ENCODE measurements at places on chromosomes 1 and 21.

- DNase-seq, result no peak
These were observed 1.2 kb upstream of the CD1D start for GRCh38 chr1:158179301-158180041.

GRCh38 chr1:39711104-39711965 is 20.1 kb upstream of the HPCAL4 start:
- no peak for DNase-seq

GRCh38 chr21:44648557-44649311 is 2.5 kb downstream of the KRTAP10-11 start:
- DNase-seq, result no peak

DNA sequence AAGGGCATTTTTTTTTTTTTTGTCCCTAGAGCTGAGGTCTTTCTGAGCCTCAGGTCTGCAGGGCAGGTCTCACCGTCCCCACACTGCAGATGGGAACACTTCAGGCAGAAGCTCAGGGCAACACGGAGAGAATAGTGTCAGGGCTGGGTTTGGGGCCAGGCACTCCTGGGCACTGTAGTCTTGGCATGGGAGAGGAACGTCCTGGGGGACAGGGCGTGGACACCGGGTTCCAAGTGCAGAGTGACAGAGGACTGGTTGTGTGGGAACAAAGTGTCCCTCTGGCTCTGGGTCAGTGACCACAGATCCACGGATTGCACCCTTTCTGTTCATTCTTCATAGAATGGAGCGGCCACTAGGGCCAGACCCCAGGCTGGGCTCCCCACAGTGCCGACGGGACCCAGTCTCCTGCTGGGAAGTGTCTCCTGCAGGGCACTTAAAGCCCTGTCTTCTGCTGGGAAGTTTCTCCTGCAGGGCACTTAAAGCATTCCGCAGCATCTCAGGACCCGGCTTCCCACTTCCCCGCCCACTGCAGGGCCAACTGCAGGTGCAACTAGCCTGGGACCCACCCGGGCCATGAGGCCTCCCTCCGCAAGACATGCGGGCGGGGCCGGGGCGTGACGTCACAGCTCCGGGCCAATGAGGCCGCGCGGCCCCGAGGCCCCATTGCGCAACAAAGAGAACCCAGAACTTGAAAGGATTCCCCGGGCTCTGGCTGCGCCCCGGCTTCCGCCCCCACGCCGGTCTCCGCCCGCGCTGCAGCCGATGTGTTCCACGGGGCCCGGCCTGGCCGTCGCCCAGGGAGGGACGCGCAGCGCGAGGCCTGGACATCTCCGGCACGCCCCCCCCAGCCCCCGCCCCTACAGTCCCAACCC is 1.2 kb downstream of the GPR153 start:
- DNase-seq, result peak; percentile 49

DNA sequence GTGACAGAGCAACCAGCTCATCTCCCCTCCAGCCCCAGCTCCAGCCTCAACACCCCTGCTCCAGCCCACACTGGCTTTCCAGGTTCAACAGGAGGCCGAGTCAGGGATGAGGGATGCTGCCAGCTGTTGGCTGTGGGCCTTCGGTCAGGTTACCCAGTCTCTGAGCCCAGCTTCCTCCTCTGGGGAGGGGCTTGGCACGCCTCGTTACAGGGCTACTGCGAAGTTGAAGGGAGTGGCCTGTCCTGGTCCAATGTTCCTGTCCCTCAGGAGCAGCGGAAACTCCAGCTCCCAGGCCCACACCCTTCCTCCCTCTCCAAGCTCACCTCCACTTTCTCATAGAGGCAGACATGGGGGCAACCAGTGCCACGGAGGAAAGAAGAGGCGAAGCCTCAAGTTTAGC is 15.1 kb upstream of the TAS1R2 start:
- DNase-seq, result no peak

- DNase-seq, result no peak
These were observed 47.1 kb upstream of the ETS2 start for GRCh38 chr21:38758501-38759214.

GRCh38 chr1:70361727-70362398 is 7.3 kb upstream of the ANKRD13C start:
- DNase-seq, result no peak

- no peak for DNase-seq
These were observed 12.9 kb downstream of the PLEKHM2 start for GRCh38 chr1:15696956-15697521.

GRCh38 chr1:155313261-155313660 is 4.6 kb downstream of the FDPS start:
- no peak for DNase-seq

DNA sequence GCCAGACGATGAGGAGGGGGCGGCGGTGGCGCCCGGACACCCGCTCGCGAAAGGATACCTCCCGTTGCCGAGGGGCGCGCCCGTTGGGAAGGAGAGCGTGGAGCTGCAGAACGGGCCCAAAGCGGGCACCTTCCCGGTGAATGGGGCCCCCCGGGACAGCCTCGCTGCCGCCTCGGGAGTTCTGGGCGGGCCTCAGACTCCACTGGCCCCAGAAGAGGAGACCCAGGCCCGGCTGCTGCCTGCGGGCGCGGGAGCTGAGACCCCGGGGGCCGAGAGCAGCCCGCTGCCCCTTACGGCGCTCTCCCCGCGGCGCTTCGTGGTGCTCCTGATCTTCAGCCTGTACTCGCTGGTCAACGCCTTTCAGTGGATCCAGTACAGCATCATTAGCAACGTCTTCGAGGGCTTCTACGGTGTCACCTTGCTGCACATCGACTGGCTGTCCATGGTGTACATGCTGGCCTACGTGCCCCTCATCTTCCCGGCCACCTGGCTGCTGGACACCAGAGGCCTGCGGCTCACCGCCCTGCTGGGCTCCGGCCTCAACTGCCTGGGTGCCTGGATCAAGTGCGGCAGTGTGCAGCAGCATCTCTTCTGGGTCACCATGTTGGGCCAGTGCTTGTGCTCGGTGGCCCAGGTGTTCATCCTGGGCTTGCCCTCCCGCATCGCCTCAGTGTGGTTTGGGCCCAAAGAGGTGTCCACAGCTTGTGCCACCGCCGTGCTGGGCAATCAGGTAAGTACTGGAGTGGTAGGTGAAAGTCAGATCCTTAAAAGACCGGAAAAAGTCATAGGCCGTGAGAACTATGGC is 588 bp downstream of the FLVCR1 start:
- DNase-seq, result no peak

GRCh38 chr1:59375321-59376220 is 78.7 kb downstream of the FGGY start:
- no peak for DNase-seq

GRCh38 chr1:227786673-227787512 is 28.6 kb upstream of the PRSS38 start:
- no peak for DNase-seq

DNA sequence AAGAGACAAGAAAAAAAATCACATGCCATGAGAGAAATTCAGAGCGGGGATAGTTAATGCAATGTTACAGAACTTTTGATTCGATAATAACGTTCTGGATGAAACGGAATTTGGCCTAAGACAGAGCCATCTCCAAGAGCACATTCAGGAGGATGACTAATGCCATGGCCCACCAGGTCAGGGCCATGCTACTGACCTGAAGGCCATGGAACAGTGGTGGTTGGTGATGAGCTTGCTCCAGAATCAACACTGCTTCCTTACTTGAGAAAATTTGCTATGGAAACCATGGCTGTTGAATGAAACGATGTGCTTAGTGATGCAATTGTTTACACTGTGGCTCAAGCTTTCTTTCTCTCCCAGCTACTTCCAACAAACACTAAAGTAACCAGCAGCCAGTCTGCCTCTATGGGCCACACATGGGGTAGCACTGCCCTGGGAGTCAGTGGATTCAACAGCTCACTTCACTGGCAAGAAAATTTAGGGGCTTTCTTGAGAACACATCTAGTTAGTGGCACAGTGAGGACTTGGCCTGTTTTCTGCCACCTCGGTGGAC is 299.1 kb downstream of the PCP4 start:
- no peak for DNase-seq

- peak; percentile 22 for DNase-seq
These were observed 19.4 kb downstream of the PLEKHO1 start for GRCh38 chr1:150168960-150169601.

DNA sequence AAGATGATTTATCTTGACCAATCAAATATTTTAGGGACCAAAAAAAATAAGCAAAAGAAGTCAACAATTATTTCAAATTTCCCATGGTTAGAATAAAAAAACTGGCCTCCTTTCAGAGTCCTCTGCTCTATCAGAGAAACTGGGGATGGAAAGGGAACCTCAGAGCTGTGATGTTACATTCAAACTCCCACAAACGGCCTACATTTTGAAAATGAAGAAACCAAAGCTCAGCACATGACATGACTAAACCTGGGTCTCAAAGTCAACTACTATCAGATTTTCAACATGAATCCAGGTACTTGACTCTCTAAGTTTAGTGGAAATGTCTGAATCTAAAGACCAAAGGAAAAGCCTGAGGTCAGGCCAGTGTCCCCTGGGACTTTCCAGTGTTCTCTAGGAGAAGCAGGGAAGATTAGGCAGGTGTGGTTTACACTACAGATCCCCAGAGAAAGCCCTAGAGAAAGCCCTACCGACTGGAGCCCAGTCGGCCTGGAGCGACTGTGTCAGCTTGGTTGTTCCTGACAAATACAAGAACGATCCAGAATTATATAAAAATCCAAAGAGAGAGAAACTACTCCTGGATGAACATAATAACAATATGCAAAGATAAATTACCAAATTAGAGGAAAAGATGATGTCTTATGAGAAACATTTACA is 24.8 kb downstream of the JAK1 start:
- no peak for DNase-seq

DNA sequence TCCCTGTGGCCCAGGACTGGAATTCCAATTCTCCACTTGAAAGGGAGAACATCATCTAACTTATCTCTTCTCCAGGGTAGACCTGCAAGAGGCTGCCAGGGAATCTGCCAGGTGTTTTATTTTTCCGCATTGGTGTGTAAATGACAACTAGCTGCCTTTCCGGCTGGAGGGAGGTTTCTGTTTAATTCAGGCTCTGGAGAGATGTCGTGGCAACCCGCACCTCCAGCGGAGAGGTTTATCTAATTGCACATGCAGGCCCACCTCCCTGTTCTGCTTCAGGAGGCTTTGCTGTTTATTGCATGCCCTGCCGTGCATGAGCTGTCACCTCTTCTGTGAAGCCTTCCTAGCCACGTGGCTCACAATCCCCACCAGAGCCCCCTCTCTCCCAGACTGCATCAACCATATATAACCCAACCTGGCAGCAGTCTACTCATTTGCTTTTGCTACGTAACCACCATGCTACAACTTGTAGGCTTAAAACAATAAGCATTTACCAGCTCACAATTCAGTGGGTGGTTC is 151.6 kb downstream of the C1orf94 start:
- no peak for DNase-seq

GRCh38 chr1:173648880-173649605 is 13.9 kb downstream of the TEX50 start:
- DNase-seq, result no peak

DNA sequence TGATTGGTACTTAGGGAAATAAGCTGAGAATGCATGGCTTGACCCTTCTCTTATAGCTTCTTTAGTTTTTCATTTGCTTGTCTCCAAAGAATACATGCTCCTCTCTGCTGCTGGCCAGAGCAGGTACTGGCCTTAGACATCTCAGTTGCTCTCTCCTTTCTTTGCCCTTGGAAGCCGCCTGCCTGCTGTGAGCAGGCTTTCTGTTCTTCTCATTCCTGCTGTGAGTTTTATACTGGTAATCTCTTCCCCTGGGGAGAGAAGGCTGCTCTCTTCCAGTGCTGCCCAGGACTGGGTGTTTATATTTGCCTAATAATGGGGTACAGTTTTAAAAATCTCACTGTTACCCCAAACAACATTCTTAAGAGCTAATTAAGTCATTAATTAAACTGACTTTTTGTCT is 323.5 kb upstream of the LRRC7 start:
- DNase-seq, result no peak

GRCh38 chr1:67705735-67706453 is 20.9 kb downstream of the GADD45A start:
- DNase-seq, result no peak

- DNase-seq, result no peak
These were observed 3.8 kb upstream of the RRP15 start for GRCh38 chr1:218281285-218281684.

- DNase-seq, result no peak
These were observed 189.9 kb downstream of the ZC3H11B start for GRCh38 chr1:219422811-219423598.

- DNase-seq, result no peak
These were observed 44.7 kb downstream of the PTGER3 start for GRCh38 chr1:71002709-71003475.

DNA sequence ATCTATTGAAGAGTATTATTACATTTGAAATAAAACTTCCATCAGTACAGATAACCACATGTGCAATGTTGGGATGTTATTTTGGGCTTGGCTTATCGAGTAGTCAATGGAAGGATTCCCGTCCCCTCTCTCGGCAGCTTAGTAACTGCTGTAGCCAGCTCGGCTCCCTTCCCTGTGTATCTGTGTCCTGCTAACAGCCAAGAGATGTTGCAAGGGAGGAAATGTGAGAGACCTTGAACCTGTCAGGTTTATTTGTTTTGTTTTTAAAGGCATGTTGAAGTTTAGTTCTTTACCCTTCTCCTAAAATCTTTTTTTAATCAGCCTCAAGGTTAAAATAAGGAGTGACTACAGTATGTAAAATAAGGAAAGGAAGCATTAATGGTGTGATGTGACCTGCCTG is 13.6 kb upstream of the TARS2 start:
- DNase-seq, result no peak

DNA sequence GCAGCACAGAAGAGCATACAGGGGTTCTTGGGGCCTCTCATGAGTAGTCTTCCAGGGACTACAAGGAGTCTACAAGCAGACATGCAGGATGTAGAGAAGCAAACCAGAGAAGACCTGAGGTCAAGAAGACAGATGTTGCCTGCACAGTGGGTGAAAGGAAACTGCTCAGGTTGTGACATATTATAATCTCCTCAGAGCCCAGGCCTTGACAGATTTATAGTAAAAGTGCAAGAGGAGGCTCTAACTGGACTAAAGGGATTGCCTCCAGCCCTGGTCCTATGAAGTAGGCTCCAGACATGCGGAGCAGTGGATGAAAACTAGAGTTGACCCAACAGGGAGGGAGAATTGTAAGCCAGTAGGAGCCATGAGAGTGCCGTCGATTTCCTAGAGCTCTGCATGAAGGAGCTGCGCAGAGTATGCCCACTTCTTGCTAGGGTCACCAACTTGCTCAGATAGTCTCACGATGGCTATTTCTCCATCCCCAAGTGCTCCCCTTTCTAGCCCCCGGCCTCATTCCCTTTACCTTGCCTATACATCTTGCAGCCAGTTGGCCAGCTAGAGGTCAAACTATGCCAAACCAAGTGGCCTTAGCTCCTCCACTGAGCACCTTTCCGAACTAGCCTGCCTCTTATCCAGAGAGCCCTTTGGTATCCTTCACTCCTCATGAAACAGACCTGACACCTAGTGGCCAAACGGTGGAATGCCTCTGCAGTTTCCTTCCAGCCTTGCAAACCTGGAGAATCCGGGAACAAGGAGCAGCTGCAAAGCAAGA is 36.2 kb upstream of the IPO9 start:
- DNase-seq, result no peak
